ENCODE measurements at places on chromosomes 13 and 19.

- H3K4me1 ChIP-seq: no peaks in the 10 kb centered on the region
- no peak overlapping the region for H3K27ac ChIP-seq
- H3K4me3 ChIP-seq: no peak overlapping the region
- no peak for DNase-seq
- no peaks in the 10 kb centered on the region for H3K36me3 ChIP-seq
- H3K27me3 ChIP-seq: no peaks in the 10 kb centered on the region
Observed at GRCh38 chr13:33312150-33312860, 26.8 kb upstream of the STARD13 start.

DNA sequence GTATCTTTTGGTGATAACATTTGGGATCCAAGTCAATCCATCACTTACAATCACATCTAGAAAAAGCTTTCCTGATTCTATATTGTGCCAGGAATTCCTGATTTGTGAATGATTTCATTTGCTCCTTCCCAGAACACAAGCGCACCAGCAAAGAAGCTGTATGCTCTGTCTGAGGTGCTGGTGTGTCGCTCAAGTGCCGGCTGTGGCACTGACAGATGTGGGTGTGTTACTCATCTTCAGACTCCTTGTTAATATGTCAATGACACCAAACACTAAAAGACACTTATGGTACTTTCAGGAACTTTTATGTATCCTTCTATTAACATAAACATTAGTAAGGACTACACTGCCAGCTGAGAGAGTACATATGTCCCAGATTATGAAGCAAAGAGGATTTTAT is 429.1 kb downstream of the ITGBL1 start:
- H3K27me3 ChIP-seq: no peaks in the 10 kb centered on the region
- H3K27ac ChIP-seq: no peak overlapping the region
- no peak for DNase-seq
- no peak overlapping the region for H3K4me3 ChIP-seq
- H3K36me3 ChIP-seq: no peaks in the 10 kb centered on the region

GRCh38 chr19:2034729-2035589 is 16.1 kb downstream of the MKNK2 start:
- H3K27ac ChIP-seq: no peak overlapping the region
- H3K4me1 ChIP-seq: peaks cover 2% of the 10 kb centered on the region
- no peak for DNase-seq
- no peaks in the 10 kb centered on the region for H3K27me3 ChIP-seq

GRCh38 chr19:13172346-13173138 is 22.3 kb downstream of the IER2 start:
- H3K4me3 ChIP-seq: no peak overlapping the region
- H3K36me3 ChIP-seq: no peaks in the 10 kb centered on the region
- H3K27me3 ChIP-seq: no peaks in the 10 kb centered on the region
- peaks cover 4% of the 10 kb centered on the region for H3K4me1 ChIP-seq
- no peak for DNase-seq
- H3K27ac ChIP-seq: no peak overlapping the region

DNA sequence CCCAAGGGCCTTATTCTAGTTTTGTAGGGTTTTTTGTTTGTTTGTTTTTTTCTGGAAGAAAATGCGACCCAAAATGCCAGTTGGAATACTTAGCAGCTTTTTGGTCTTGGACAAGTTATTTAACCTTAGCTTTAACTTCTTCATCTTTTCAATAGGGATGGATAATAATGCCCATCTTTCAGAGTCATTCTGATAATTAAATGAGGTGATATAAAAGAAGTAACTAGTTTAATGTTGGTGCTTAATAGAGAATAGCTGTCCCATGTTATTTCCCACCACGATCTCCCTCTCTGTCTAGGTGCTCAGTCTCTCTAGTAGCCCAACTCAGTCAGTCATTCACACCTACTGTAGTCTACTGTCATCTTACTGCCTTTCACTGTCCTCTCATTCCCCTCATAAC is 8.0 kb downstream of the LSM14A start:
- no peaks in the 10 kb centered on the region for H3K4me1 ChIP-seq
- no peak for DNase-seq
- no peaks in the 10 kb centered on the region for H3K27me3 ChIP-seq
- no peaks in the 10 kb centered on the region for H3K36me3 ChIP-seq
- no peak overlapping the region for H3K4me3 ChIP-seq

- DNase-seq: peak; percentile 93
- peaks cover 64% of the 10 kb centered on the region for H3K4me1 ChIP-seq
Observed at GRCh38 chr13:99746637-99747402, 224.7 kb downstream of the ZIC5 start.
